ENCODE measurements at places on chromosomes 11 and 22.
A peak's percentile ranks its signal among the peaks of the same experiment; 100 is the strongest.

- DNase-seq = no peak
Measured at GRCh38 chr11:100965346-100965745, 164.3 kb downstream of the PGR start.

GRCh38 chr22:45799291-45799690, 127.7 kb downstream of the ATXN10 start:
- DNase-seq = no peak

- no peak for DNase-seq
Measured at GRCh38 chr11:20762116-20762844, 92.9 kb downstream of the NELL1 start.

GRCh38 chr22:26732284-26732683, 74.9 kb downstream of the MIAT start:
- DNase-seq = no peak

- no peak for DNase-seq
Measured at GRCh38 chr11:14676068-14676467, 32.5 kb downstream of the PDE3B start.

DNA sequence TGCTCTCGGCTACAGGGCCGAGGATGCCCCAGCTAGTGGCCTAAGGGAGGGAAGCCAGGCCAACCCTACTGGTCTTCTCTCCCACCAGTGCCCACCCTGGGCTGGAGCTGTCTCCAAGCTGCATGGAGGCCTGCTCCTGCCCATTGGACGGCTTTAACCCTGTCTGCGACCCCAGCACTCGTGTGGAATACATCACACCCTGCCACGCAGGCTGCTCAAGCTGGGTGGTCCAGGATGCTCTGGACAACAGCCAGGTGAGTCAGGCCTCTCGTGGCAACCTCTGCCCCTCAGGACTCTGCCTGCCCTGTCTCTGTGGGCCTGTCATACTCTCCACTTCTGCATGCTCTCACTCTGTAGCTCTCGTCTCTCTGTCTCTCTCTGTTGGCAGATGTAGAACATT, 44.1 kb upstream of the TPBGL start:
- no peak for DNase-seq

DNA sequence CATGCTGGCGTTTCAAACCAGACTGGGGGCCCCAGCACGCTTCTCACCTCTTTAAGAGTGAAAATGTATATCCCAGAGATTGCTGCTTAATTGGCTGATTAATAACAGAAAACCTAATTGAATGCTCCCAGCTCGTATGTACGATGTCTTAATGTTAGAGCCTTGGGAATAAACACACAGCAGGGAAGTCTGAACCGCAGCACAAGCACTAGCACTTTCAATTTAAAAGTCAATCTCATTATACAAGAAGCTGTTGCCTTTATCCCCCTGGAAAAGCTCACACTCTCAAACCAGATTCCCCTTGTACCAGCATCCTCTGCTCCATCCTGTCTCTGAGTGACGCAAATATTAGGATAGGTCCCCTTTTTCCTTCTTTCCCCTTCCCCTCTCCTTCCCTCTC, 449.1 kb downstream of the MN1 start:
- no peak for DNase-seq

GRCh38 chr11:111063726-111064517, 181.6 kb upstream of the POU2AF2 start:
- no peak for DNase-seq

DNA sequence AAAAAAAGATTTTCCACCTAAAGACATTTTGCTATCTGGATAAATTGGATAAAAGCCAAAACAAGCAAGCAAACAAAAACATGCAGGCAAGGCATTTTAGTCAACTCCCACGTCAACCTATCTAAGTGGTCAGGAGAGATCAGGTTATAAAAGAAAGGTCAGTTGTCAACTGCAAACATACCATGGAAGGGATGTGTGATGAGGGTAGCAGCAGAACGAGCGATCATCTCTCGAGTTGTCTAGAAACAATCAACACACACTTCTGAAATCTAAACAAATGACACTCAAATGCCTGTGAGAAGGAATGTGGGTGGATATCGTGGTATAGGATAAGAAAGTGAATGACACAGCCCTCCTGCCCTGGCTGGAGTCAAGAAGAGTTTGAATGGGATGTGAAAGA, 10.9 kb downstream of the MTCH2 start:
- no peak for DNase-seq

DNA sequence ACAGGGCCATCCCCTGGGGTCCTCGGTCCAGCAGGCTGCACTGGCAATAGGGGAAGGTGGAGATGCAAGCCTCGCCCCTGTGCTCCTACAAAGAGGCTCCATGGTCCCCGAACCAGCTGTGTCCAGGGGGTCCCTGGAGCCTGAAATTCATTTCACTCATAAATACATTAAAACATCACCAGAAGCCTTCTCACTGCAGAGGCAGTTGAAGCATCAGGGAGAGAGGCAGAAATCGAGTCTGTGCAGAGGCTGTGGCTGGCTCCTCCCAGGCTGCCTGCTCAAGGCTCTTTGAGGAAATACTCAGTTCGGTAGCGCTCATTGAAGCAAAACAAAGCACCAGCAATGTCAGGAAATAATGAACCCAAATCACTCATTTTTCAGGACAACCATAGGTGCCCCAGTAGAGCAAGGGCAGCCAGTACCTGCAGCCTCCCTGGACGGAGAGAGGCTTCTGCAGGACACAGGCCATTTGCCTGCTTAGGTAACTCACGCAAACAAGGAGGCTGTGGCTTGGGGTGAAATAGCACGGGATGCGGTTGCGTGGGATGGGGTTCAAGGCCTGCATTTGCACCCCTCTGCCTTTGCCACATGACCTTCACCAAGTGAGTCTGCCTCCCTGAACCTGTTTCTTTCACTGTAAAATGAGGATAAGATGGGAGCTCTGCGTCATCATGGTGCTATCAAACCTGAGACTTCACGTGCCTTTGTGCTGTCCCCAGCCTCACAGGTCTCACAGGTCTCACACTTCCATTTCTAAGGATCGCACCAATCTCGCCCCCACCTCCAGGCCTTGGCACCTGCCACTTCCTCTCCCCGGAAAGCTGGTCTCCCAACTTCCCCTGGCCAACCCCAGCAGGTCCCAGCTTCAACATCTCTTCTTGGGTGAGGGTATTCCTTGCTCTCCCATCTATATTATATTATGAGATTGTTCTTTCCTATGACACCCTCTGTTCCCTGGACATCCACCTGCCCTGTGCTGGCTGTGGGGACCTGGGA, 84.3 kb upstream of the SHISAL1 start:
- DNase-seq = no peak

DNA sequence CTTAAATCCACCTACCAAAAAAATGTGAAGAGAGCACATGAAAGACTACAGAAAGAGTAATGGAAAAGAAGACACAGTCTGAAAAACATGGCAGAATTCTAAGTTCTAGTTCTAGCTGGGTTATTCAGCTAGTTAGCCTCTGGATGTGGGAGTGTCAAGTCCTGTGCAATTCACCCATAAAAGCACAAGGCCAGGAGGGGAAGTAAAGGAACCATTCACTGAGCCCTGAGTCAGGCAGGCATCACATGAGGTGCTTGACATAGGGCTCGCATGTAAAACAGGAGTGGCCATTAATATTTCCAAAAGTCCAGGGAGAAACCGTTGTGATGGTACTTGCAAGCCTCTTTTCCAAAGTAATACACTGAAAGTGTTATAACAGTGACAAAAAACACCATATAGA, 103.7 kb downstream of the GAB2 start:
- no peak for DNase-seq

DNA sequence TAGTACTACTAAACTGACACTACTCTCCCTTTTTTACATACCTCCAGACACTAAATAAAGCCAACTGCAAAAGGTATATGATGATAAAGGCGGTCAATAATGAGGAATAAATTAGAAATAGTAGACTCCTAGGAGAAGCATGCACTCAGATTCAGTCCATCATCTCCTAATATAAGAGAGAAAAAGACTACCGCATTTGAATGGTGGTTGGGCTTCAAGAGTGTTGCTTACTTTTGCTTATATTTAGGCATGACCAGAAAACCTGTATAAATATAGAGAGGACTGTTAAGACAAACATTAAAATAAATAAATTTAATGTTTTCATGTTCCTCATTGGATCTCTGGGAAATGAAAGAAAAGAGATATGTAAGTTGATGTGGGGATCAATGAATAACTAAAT, 1137.0 kb downstream of the FAM181B start:
- DNase-seq = no peak

- no peak for DNase-seq
Measured at GRCh38 chr11:78069465-78069864, 5.8 kb downstream of the THRSP start.

DNA sequence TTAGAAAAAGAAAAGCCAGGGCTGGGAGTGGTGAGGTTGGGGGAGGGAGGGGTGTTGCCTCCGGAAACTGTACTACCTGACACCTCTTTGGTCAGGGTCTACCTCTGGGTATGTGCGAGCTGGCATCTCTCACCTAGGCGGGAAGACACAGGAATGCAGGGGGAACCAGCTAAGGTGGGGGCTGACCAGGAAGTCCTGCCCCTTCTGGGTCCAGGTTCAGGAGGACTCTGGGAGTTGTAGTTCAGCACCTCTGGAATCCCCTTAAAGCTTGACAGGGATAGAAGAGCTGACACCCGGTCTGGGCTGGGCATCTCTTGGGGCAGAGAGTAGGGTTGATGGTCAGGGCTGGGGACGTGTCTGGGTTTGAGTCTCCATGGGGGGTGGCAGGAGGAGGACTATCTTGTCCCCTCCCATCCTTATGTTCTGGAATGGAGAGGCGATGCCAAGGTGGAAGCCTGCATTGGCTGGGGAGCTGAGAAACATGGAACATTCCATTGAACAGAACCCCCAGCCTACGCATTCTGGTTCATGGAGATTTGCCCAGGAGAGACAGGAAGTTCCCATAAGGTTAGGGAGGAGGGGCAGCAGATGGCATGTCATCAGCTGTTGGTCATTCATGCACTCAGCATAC, 2.1 kb upstream of the KIAA1671 start:
- no peak for DNase-seq

GRCh38 chr11:30342736-30343166, 19.8 kb downstream of the ARL14EP start:
- peak; percentile 5 for DNase-seq

- no peak for DNase-seq
Measured at GRCh38 chr11:3178349-3178748, 13.2 kb upstream of the OSBPL5 start.

- no peak for DNase-seq
Measured at GRCh38 chr22:46414704-46415103, 79.2 kb downstream of the TRMU start.

DNA sequence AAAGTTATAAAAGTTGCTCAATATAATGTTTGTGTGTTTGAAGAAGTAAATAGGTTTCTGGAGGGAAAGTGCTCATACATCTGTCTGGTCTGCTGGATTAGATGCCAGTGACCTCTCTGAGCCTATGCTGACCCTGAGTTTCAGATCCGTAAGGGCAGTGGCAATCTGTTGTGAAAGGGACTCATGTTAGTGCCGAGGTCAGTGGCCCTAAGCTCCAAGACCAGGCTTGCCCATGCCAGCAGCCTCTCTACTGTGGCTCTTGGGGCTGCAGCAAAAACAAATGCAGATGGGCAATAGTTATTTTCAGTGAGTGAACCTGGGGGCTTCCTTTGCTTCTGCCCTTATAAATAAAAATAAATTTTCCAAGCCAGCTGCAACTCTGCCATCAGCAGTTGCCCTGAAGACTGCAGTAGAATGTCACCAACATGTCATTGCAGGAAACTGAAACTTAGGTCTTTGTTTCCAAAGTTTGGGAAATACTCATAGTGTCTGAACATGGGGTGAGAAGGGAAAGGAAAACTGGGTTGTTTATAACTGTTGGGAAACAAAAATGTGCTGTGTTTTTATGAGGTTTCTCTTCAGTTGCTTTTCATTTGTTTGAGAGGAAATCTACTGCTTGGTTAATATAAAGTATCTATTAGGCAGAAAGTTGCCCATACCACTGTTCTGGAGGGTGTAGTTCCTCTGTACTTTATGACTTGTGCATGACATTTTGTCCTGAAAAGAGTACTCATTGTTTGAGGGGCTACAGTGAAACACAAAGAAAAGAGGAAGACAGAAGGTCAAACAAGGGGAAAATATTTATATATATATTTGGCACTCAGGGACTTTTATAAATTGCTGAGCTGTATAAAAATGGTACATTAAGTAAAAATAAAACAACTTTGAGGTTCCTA, 9.5 kb upstream of the MS4A4E start:
- no peak for DNase-seq

DNA sequence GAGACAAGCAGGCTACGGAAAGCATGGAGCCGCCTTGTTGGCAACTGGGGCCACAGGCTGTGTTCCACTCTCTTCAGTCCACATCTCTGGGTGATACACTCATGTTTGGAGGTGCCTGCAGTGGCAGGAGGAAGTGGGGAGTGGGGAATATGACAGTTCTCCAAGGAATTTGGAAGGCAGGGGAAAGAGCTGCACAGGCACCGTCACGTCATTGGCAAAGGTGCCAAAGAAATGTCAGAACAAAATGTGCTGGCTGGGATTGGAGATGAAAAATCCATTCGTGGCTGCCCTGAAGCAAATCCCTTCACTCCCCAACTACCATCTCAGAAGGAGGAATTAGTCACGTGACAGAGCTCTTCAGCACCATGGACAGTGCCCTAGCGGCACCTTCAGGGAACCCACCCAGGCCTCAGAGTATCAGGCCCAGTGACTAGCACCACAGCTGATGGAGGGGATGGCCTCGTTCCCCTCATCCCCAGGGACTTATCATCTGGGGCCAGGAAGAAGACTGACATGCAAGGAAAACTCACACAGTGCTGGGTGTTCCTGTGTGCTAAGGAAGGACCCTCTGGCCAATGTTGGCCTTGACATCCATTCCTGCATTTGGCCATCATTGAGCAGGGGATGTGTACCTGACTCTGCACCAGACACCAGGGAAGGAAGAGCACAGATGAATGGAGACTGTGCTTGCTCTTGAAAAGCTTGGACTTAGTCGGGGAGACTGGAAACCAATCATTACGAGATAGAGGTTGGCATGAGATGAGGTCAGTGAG, 48.5 kb upstream of the PRDM11 start:
- peak; percentile 24 for DNase-seq

- DNase-seq = no peak
Measured at GRCh38 chr22:38104084-38104483, 6.4 kb downstream of the BAIAP2L2 start.

Measured in CD4-positive, alpha-beta T cell treated with Interleukin-2 at 100 ng/mL for 4 hours (primary cell).